ENCODE measurements at places on chromosomes 5 and 9.

- DNase-seq: no peak
Observed at GRCh38 chr5:35228310-35228709, 2.0 kb downstream of the PRLR start.

DNA sequence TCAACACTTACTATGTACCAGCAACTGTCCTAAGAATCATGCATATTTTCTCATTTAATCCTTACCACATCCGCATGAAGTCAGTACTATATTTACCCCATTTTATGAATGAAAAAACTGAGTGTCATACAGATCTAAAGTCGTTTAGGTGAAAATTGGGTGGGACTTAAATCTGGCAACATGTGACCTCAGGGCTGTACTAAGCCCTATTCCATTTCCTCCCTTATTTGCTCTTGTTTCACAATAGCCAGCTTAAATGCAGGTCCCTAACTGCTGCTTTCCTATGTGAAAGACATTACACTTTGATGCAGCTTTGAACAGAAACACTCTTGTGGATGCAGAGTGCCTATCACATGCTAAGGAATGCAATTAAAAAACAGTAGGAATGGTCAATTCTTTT, 2.5 kb upstream of the RAB14 start:
- DNase-seq: no peak

- DNase-seq: no peak
Observed at GRCh38 chr5:174664180-174664850, 60.1 kb upstream of the MSX2 start.

DNA sequence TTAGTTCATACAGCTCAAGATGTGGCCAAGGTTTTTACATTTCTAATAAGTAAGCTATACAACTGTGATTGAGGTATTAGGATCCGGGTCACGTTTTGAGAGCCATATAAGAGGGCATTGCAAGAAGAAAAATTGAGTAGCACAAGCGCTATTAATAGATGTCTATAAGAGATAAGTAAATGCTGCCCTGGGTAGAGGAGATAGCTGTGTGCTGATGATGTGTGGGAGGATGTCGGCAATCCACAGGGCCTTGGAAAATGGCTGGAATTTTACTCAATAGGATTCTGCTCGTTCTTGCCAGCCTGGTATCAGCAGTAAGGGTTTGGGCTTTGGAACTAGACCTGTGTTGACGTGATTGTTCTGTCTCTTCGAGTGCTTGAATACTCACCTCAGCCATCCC, 41.6 kb downstream of the CSF1R start:
- DNase-seq: no peak

DNA sequence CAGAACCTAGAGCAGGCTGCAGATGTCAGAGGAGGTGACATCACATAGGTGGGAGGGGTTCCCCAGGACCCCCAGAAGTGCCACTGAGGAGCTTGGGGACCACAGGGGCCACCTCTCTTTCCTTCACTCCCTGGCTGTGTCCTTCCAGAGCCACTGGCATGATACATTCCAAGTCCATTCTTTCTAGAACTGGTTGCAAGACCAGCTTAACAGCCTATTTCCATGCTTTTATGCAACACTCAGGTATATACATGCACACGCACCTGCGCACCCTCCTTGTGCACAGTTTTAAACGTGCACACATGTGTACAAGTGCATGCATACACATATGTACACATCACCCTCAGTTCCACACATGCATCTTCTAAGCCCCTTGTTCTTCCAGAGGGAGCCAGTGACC, 39.7 kb downstream of the SLC6A7 start:
- DNase-seq: no peak

DNA sequence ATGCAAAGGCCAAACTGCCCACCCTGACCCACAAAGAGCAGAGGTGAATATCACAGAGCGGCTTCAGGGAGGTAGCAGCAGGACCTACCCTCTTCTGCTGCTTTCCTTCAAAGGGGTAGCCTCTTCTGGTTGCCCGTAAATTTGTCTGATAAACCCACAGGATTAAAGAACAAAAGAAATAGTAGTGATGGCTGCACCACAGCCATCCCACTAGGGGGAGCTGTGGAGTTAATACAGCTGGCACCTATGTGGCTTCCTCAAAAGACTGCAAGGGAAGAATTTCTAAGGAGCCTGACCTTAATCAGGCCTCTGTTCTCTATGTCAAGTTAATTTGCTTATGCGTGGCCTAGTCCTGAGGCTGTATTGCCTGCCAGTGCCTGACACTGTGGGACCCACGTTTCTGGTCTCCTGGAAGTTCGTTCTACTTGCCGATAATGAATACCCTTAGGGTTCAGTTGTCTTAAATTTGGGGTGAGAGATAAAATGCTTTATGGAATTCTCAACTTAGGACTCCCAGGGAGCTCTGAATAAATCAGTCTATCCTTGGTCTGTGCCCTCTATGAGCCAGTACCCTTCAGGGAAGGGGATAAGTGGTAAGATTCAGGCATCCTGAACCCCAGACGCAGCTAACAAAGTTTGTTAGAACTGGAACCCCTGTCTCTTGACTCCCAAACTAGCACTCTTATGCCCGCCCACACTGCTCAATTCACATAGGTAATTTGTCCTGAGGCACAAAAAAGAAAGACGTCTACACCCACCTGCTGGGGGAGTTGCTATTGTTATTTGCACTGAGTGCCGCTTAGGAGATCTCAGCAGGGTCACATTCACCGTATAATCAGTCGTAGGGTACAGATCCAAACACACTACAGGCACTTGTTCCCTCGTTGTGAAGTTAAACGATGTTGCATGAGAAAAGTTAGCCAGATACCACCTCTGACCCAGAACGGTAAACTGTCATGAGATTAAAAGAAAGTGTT, 77.1 kb downstream of the SUSD1 start:
- DNase-seq: peak; percentile 26

DNA sequence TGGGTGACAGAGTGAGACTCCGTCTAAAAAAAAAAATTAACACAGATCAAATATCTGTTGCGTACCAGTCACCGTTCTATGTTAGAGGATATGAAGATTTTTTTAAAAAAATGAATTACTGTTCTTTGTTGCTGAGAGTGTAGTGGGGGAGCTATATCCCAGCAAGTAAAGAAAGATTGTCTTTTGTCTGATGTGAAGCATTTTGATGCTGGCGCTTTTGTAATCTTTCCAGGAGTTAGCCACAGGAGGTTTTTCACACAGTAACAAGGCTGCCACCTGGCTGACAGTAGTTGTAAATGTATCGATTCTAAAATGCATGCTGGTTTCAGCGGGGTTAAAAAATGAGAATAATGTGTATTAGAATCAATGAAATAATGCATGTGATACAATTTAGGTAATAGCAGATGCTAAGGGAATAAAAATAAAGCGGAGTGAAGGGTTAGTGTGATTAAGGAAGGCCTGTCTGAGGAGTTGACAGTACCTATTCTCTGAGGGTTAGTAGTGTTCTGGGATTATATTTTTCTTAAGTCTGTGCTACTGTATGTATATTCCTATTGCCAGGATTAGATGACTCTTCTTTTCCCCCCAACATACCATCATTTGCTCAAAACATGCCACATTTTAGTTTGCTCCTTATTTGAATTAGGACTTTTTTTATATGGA, 3.4 kb downstream of the LMNB1 start:
- no peak for DNase-seq

DNA sequence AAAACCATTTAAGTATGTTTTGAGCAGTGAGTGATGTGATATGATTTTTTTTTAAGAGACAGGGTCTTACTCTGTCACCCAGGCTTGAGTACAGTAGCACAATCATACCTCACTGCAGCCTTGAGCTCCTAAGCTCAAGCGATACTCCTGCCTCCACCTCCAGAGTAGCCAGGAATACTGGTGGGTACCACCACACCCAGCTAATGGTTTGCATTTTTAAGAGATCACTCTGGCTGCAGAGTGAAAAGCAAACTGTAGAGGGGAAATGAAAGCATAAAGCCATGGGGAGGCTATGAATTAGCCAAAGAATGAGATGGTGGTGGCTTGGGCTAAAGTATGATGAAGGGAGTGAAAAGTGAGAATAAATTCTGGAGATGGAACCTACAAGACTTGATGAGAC, 199.1 kb downstream of the HINT1 start:
- DNase-seq: no peak

GRCh38 chr9:13179257-13179656, 100.2 kb downstream of the MPDZ start:
- DNase-seq: no peak

GRCh38 chr5:33891446-33891787, 373 bp downstream of the ADAMTS12 start:
- no peak for DNase-seq

DNA sequence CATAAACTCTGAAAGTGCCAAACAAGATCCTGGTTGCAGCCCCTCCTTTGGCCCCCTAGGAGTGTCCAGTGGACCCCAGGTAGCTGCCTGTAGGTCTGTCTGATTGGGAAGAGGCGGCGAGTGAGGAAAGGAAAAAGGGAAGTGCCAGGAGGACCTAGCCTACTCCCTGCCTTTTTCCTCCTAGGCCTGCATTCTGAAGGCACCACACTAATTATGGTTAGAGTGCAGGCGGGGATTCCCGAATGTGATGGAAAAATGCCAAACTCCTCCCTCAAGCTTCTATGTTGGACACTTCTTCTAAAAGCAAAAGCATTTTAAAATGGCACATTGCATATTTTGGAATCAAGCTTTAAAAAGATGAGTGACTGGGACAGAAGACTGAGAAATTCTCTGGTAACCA, 83.2 kb upstream of the SMIM15 start:
- DNase-seq: no peak

GRCh38 chr5:108196276-108196675, 185.6 kb downstream of the FBXL17 start:
- no peak for DNase-seq

- no peak for DNase-seq
Observed at GRCh38 chr5:16932401-16932800, 3.7 kb downstream of the MYO10 start.

GRCh38 chr5:123786411-123786810, 274.4 kb downstream of the CSNK1G3 start:
- no peak for DNase-seq

GRCh38 chr9:94746541-94747370, 20.3 kb downstream of the AOPEP start:
- no peak for DNase-seq

- DNase-seq: no peak
Observed at GRCh38 chr5:43638107-43638506, 35.1 kb downstream of the NNT start.

DNA sequence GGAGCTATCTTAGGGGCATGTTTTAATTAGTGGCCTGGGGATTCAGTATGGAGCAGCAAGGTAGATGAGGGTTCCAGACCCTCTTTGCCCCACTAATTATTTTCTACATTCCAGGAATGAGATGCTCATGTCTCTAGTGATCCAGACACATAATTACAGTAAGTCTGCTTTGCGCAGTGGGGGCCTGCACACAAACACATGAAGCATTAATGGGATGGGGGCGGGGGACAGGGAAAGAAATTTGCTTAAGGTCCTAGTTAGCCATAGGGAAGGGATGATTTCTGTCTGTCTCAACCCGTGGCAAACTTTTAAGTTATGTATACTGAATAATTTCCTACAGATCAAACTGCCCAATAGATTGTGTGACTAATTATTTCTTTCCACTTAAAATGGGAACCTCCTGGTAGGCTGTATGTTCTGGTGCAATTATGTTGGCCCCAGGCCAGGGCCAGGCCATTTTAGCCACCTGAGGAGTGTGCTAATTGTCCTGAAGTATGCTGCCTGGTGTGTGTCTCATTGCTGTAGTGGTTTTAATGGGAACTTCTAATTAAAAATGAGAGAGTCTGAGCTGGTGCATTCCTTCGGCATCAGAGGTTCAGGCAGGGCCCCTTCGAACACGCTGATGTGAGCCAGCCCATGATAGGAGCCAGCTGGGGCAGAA, 134.4 kb downstream of the PTTG1 start:
- DNase-seq: no peak

DNA sequence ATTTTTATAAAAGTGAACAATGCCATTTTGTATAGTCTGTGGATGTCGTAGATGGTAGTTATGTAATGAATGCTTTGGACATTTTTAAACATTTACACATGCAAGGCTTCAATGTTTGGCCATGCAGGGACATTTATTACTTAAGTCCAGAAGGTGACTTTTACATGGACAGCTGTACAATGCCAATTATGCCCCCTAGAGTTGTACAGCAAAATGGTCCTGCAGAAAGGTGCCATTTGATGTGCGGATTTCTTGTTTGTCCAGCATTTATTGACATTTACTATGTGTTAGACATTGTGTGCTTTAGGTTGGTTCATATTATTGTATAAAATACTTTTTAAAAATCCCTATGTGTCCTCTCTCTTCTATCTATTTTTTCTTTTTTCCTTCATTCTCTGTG, 22.5 kb upstream of the COMMD10 start:
- no peak for DNase-seq

- no peak for DNase-seq
Observed at GRCh38 chr5:134248256-134248655, 22.4 kb upstream of the PPP2CA start.

DNA sequence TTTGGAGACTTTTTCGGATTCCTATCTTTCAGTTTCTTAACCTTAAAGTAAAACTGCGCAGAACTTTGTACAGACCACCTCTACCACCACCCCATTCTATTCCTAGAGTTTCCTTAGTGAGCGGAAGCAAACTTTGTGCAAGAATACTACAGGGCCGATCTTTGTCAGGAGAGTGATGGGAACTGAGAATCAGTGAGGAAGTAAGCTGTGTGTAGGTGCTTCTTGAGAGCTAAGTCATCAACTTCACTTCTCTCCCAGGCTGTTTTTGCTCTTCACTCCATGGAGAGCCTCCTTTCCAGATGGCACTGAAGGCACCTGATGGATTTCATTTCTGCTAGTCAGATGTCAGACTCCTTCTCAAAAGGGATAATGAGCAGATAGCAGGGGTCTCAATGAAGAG, 127.3 kb downstream of the SPATA31D1 start:
- DNase-seq: no peak

GRCh38 chr5:126998201-126998631, 32.1 kb downstream of the MARCHF3 start:
- DNase-seq: no peak

DNA sequence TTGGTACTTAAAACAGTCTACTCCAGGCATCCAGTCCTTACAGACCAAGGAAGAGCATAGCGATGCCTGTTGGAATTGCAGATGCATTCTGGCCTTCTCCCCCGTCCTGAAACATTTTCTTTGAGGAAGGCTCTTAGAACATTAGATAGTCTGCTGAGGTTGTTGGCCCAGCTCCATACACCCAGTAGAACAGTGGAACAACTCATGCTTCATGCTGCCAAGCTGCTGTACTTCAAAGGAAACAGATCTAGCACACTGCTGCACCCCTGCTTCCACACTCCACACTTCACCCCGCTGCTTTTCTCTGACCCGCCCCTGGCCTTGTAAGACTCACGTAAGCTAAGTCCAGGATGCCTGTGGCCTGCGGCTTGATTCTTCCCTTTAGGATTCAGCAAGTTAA, 33.4 kb upstream of the NCS1 start:
- DNase-seq: no peak

DNA sequence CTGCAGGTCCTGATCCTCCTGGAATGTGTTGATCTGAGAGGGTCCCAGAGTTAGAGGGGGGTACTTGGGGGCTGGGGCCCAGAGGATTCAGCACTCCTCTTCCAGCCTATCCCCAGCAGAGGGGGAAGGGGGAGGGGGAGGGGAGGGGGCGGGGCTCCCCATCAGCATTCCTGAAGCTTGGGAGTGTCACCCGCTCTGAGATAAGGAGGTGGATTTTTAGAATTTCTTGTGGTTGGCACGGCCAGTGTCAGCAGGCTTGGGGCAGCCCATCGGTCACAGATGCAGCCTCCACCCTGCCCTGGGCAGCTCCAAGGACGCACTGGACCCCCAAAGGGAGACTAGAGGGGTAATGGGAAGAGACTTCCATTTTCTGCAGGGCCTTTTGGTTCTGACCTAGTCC, 5.3 kb downstream of the FGF18 start:
- no peak for DNase-seq

- DNase-seq: no peak
Observed at GRCh38 chr9:134778841-134779411, 101.7 kb upstream of the FCN2 start.

- no peak for DNase-seq
Observed at GRCh38 chr9:72486594-72486955, 34.8 kb upstream of the TMC1 start.

Data from stimulated activated CD4-positive, alpha-beta T cell treated with anti-CD3 and anti-CD28 coated beads, Interleukin-1b, Interleukin-23, amount 100 ng/mL, for 1 hour (primary cell).